Activated naive CD8-positive, alpha-beta T cell treated with anti-CD3 and anti-CD28 coated beads, Interleukin-2, amount 50 U/mL, for 24 hours (primary cell): ENCODE measurements at places on chromosomes 12 and 14.

- DNase-seq: no peak
These were observed 58.3 kb downstream of the SLC15A5 start for GRCh38 chr12:16218934-16219751.

DNA sequence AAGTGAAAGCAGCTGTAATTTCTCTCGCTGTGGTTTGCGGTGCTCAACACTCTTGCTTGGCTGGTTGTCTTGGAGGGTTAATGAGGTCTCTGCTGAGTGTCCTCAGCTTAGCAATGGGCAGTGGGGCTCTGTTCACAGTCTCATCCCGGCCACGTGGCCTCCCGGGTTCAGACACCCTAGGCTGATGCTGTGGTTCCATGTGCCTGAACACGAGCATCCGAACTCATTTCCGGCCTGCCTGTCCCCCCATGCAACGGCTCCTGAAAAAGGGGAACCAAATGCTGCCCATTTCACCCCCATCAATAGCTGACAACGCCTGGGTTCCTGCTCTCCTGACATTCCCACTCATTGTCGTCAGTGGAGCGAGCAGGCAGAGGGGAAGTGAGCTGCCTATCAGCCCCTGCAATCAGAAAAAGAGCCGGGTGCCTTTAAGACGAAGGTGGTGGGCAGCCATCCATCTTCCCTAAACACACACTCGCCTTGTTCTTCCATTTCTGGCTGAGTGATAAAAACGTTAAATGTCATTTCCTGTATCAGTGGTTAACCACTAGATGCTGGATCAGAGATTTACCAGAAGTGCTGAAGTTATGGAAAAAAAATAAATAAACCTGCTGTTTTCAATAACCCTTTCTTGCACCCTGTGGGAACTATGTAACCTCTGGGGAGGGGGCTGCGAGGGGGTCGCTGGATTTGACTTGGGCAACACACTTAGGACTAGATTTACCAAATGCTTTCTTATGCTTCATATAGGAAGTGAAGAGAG lies 60.3 kb upstream of the BCL2L14 start:
- peak; percentile 72 for DNase-seq

GRCh38 chr14:104447750-104448149 lies 131.8 kb upstream of the C14orf180 start:
- no peak for DNase-seq

GRCh38 chr12:45338272-45338671 lies 122.4 kb downstream of the ANO6 start:
- DNase-seq: no peak

DNA sequence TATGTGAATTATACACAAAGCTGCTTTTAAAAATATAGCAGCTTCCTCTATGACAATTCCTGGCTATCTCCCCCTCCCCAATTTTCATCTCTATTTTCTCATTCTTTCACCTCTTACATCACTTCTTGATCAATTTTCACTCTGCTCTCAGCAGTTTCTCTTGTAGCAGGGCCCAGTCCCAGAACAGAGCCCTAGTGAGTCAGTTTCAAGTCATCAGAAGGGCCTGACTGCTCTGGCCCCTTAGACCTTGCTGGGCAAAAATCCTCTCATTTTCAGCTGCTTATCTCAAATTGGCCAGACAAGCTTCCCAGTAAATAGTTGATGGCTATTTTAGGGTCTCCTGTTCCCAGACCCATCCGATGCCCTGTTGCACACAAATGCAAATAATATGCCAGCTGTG lies 101.4 kb downstream of the TTC7B start:
- DNase-seq: no peak

DNA sequence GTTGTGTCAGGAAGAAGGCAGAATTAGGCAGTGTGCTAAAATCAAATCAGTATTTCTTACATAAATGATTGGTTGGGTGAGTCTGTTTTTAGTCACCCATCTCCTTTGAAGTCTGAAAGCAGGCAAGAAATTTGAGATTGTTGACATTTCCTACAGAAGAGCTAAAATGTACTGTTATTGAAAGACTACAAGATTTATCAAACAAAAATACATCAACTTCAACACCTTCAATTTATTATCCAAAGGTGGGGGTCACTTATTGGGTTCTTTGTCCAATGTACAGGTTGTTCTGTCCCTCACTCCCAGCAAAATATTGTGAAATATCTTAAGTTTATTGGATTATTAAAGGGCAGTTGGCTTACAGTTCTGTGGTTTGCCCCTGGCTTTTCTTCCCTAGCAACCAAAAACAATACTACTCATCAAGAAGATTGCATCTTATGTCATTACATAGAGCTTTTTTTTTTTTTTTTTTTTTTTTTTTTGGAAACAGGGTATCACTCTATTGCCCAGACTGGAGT lies 20.6 kb upstream of the PKP2 start:
- DNase-seq: no peak

DNA sequence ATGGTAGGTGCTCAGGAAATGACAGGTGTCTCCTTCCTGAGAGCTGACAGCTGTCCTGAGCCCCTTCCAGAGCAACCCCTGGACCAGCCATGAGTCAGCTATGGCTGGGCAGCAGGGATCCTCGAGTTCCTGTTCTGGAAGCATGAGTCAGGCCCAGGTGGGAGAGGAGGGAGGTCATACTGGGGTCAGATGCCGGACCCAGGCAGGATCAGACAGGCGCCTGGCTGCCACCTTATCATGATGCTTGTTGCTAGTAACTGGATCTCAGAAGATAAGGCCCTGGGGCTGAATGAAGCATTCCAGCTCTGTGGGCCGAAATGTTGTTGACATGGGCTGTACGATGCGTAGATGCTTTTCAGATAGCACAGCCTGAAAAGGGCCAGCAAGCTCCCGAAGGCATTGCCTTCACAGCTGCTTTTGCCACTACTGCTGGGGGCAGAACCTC lies 17.4 kb upstream of the KRT7 start:
- DNase-seq: no peak
